Activated naive CD8-positive, alpha-beta T cell treated with anti-CD3 and anti-CD28 coated beads for 36 hours (primary cell): ENCODE measurements at places on chromosomes 2 and 18. TPM values are rescaled to one million over a fixed set of nuclear protein-coding genes. Genes with fewer than 3 reads are reported as not detected.

IL18R1 gene
- total RNA-seq = 21.8 TPM

GRCh38 chr2:122516775-122517174 lies 761.3 kb downstream of the TSN start:
- no peaks in the 10 kb centered on the region for H3K4me1 ChIP-seq
- no peak overlapping the region for H3K27ac ChIP-seq
- DNase-seq = no peak
- H3K36me3 ChIP-seq = no peaks in the 10 kb centered on the region
- no peak overlapping the region for H3K4me3 ChIP-seq
- no peaks in the 10 kb centered on the region for H3K27me3 ChIP-seq

GRCh38 chr18:44889111-44889510 lies 208.4 kb downstream of the SETBP1 start:
- H3K27ac ChIP-seq = no peak overlapping the region
- H3K27me3 ChIP-seq = no peaks in the 10 kb centered on the region
- H3K36me3 ChIP-seq = peaks cover 19% of the 10 kb centered on the region
- DNase-seq = no peak

- H3K4me3 ChIP-seq = no peak overlapping the region
- H3K27me3 ChIP-seq = no peaks in the 10 kb centered on the region
- H3K27ac ChIP-seq = no peak overlapping the region
- no peaks in the 10 kb centered on the region for H3K36me3 ChIP-seq
- DNase-seq = no peak
- no peaks in the 10 kb centered on the region for H3K4me1 ChIP-seq
Measured at GRCh38 chr18:634551-635045, 22.9 kb upstream of the TYMS start.

ASB1 gene
- total RNA-seq = 47.0 TPM

GRCh38 chr2:25700221-25700660 lies 26.9 kb upstream of the DTNB start:
- DNase-seq = no peak
- no peak overlapping the region for H3K4me3 ChIP-seq

DNA sequence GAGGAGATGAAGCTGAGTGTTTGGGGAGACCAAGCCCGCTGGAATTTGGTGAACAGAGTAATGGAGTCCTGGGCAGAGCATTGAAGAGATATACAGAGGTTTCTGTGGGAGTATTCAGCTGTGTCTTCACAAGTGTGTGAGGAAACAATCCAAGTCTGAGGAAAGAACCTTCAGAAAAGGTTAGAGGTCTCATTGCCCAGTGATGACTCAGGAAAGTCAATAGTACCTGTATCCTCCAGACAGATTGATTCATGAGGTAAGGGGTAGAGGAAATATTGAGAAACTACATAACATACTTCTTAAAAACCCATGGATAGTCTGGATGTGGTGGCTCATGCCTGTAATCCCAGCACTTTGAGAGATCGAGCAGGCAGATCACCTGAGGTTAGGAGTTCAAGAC lies 392.3 kb downstream of the GALNT13 start:
- no peaks in the 10 kb centered on the region for H3K27me3 ChIP-seq
- H3K4me3 ChIP-seq = no peak overlapping the region
- no peak overlapping the region for H3K27ac ChIP-seq
- no peaks in the 10 kb centered on the region for H3K36me3 ChIP-seq

CHST10 gene
- total RNA-seq = 14.7 TPM

EPB41L3 gene
- 0.80 TPM for total RNA-seq

GRCh38 chr18:8365528-8365927 lies 243.7 kb upstream of the RAB12 start:
- H3K4me3 ChIP-seq = no peak overlapping the region
- DNase-seq = no peak
- H3K27ac ChIP-seq = no peak overlapping the region
- H3K4me1 ChIP-seq = no peaks in the 10 kb centered on the region
- H3K36me3 ChIP-seq = no peaks in the 10 kb centered on the region

LHCGR gene
- total RNA-seq = not detected

GALNT3 gene
- 1.5 TPM for total RNA-seq

RESP18 gene
- total RNA-seq = not detected

GRCh38 chr2:44548221-44549098 lies 186.7 kb downstream of the CAMKMT start:
- H3K4me1 ChIP-seq = peaks cover 6% of the 10 kb centered on the region
- no peak for DNase-seq
- no peak overlapping the region for H3K27ac ChIP-seq
- no peaks in the 10 kb centered on the region for H3K27me3 ChIP-seq

- no peak overlapping the region for H3K4me3 ChIP-seq
- no peaks in the 10 kb centered on the region for H3K36me3 ChIP-seq
- H3K27ac ChIP-seq = no peak overlapping the region
- H3K27me3 ChIP-seq = no peaks in the 10 kb centered on the region
Measured at GRCh38 chr2:129015397-129016285, 697.0 kb upstream of the HS6ST1 start.
